Stromal cell of bone marrow (primary cell): ENCODE measurements at places on chromosomes 16 and 17.

GRCh38 chr16:85650844-85651628 lies 37.7 kb downstream of the GINS2 start:
- DNase-seq, result no peak

GRCh38 chr17:48623583-48623982 lies 2.6 kb downstream of the HOXB9 start:
- no peak for DNase-seq

GRCh38 chr16:31674686-31675085 lies 147.0 kb downstream of the AHSP start:
- DNase-seq, result no peak

- no peak for DNase-seq
These were observed 186.5 kb downstream of the PRKCA start for GRCh38 chr17:66488864-66489263.

DNA sequence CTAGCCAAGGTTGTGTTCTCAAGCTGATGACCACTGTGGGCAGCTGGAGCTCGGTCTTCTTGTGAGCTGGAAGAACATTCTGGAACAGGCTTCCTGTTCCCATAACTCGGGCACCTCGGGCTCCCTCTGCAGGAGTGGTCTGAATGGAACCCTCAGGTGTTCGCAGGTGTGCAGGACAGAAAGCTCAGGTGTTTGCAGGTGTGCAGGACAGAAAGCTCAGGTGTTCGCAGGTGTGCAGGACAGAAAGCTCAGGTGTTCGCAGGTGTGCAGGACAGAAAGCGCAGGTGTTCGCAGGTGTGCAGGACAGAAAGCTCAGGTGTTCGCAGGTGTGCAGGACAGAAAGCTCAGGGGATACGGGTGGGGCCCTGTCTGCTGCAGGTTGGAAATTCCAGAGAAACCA lies 109.0 kb upstream of the CACNG5 start:
- no peak for DNase-seq

GRCh38 chr16:30142672-30143346 lies 19.8 kb upstream of the MAPK3 start:
- no peak for DNase-seq

DNA sequence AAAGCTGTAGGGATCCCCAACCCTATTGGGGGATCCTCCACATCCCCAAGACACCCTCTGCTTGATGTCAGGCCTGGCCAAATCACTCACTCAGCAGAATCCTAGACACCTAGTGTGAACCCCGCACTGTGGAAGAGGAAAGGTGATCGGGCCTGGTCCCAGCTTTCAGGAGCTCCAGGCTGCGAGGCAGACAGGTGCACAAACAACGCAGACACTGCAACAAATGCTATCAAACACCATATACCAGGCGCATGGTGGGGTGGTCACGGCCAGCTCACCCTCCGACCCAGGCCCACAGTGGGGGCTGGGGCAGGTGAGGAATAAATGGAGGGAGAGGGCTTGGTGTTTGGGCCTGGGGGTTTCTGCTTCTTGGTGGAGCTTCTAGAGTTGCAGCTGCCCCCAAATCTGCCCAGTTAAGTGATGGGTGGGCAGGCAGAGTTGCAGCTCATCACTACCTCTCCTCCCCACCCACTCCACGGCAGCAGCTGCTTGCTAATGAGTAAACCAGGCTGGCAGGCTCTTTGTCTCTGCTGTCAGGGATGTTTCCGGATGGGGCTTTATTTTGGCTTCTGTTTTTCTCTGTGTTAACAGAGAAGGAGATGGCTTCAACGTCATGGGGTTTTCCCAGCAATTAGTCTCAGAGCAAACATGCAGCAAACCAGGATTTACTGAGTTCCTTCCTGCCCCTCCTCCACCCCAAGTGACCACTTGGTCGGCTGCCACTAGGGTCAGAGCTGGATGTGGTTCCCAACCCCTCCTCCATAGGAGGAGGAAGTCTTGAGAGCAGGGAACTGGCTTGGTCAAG lies 46.6 kb downstream of the PECAM1 start:
- DNase-seq, result peak; percentile 78

GRCh38 chr17:80561541-80562114 lies 17.0 kb downstream of the RPTOR start:
- no peak for DNase-seq

DNA sequence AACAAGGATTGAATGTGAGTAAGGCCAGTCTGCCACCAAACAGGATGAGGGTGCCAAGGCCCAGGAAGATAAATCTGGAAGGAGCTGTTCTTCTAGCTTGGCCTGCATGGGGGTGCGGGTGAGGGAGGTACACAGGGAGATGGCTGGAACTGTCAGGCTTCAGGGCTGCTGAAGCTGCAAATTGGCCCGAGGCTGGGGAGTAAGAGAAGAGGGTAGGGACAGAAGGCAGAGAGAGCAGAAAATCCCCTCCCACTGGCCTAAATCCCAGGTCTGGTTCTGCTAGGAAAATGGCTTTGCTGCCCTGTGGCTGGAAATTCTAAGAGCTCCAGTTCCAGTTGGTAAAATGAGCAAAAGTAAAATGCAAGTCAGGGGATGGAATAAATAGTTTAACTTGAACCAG lies 87.9 kb downstream of the CCDC182 start:
- no peak for DNase-seq

DNA sequence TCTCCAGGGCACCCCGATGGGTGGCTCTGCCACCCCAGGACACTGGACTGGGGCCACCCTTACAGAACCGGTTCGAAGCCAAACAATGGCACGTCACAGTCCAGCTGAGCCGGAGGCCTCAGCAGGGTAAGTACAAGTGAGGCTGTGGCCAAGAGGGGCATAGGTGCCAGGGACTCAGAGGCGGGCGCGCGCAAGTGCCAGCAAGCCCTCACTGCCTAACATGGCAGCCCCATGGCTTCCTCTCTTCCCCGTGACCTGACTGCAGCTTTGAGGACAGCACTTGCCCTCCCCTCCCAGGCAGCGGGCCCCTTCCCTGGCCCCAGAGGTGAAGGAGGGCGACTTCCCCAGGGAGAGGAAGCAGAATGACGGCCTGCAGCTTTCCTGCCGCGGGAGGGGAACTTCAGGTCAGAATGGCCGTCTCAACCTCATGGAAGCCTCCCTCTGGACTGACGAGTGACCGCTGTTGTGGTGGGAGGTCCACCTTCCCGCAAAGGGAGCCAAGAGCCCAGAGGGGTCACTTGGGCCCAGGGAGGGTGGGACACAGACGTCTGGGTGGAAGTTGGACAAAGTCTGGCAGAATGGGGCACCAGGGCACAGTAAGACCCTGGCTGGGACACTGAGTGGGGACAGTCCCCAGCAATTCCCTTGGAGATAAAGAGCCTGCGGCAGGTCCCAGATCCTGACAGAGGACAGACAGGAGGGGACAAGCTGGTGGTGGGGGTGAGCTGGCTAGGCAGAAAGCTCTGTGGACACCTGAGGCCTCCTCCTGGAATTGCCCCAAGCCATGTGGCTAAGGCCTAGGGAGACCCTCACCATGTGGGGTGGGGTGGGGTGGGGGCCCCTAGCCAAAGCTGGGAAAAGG lies 52.1 kb upstream of the TOB1 start:
- DNase-seq, result no peak

GRCh38 chr17:17075125-17075781 lies 33.0 kb downstream of the MPRIP start:
- no peak for DNase-seq
